ENCODE measurements at places on chromosomes 2 and 18. TPM values are rescaled to one million over a fixed set of nuclear protein-coding genes. Genes with fewer than 3 reads are reported as not detected.
A peak's percentile ranks its signal among the peaks of the same experiment; 100 is the strongest.

DNA sequence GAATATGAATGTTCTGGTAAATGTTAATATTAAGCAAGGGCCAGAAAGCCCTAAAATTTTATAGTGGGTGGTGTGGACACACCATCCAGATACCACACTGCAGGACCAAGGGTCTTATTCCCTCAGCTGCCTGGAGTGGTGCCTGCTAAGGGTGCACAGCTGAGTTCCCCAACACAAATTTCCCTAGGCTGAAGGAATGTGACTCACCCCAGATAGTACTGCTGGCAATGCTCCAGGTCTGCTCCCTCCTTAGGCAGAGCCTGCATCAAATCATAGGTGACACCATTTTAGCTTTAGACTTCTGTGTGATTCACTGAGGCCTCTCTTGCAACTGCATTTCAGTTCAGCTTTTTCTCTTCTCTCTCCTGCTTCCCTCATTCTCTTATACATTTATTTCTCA is 321.1 kb downstream of the SATB2 start:
- no peaks in the 10 kb centered on the region for H3K4me1 ChIP-seq
- no peak for DNase-seq
- no peak overlapping the region for H3K4me3 ChIP-seq
- H3K36me3 ChIP-seq = no peaks in the 10 kb centered on the region

Gene CAVIN2
- total RNA-seq = 93.9 TPM

DNA sequence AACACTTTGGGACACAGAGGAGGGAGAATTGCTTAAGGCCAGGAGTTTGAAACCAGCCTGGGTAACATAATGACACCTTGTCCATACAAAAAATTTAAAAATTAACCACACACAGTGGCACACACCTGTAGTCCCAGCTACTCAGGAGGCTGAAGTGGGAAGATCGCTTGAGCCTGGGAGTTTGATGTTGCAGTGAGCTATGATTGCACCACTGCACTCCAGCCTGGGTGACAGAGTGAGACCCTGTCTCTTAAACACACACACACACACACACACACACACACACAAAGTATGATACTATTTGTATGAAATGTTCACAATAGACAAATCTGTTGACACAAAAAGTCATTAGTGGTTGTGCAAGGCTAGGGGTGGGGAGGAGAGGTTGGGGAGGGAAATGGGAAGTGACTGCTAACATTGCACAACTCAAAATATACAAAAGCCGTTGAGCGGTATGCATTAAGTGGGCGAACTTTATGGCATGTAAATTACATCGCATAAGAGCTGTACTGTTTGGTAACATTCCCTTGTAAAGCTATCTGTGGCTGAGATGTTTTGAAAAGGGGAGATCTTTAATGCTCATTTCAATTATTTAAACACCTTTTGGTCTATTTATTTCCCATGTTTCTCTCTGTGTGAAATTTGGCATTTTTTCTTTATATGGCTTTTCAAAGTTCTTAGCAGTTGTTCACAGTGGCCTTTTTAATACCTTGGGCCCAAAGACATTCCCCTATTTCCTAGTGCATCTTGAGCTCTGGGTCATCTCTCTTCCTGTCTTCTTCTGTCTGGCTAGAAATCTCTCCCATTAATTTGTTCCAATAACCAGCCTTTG is 58.9 kb upstream of the ZNF516 start:
- H3K27ac ChIP-seq = no peak overlapping the region
- H3K27me3 ChIP-seq = peaks cover 14% of the 10 kb centered on the region
- no peak for DNase-seq
- H3K4me3 ChIP-seq = no peak overlapping the region

Gene MAB21L4
- not detected for total RNA-seq

DNA sequence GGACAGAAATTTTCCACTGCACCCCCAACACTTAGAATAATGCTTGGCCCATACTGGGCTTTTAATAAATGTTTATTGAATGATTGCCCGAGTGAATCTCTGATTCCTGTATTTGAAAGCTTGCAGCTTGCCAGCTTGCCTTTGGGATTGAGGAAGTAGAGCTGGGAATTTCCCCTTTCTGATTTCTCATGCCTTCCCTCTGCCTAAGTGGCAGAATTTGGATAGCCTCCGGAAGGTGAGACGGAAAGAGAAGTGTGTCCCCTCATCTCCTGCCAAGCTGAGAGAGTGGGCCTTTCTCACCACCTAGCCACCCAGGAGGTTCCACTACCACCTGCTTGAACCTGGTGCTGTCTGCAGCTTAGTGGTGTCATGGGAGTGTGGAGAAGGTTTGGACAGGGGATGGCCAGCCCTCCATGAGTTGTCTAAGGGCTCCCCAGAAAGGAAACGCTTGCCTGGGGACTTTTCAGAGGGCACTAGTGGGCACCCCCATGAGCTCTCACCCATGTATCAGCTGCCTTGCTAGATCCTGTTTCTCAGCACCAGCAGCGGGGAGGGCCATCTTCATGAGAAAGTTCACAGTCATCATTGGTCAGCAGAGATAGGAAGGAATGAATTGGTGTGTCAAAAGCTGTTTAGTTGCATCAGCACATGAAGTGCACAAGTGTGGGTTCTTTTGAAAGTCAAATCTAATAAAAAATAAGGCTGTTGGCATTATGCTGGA is 8.6 kb upstream of the NCOA1 start:
- DNase-seq = no peak
- no peaks in the 10 kb centered on the region for H3K27me3 ChIP-seq
- H3K4me1 ChIP-seq = no peaks in the 10 kb centered on the region
- no peaks in the 10 kb centered on the region for H3K36me3 ChIP-seq

GRCh38 chr18:13581496-13582177 is 144.7 kb downstream of the FAM210A start:
- no peaks in the 10 kb centered on the region for H3K27me3 ChIP-seq
- H3K4me1 ChIP-seq = peaks cover 55% of the 10 kb centered on the region
- H3K4me3 ChIP-seq = no peak overlapping the region
- no peak overlapping the region for H3K27ac ChIP-seq
- H3K36me3 ChIP-seq = no peaks in the 10 kb centered on the region
- DNase-seq = no peak

DNA sequence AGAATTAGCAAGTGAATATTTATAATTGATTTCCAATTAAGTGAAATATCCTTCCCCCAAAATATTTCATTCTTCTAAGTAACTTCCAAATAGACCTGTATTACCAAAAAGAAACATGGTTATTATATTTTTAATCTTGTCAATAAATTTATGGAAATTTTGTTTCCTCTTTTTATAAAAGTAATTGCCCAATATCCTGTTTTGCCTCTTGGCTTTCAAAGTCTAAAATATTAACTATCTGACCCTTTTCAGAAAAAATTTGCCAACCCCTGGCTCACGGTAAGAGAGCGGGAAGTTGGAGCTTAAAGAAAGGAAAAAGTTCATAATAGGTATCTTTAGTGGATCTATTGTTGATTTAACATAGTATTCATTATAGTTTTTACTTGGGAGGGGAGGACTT is 20.4 kb upstream of the SANBR start:
- no peaks in the 10 kb centered on the region for H3K27me3 ChIP-seq
- H3K27ac ChIP-seq = peak overlapping the region; percentile 70
- peaks cover 57% of the 10 kb centered on the region for H3K4me1 ChIP-seq

GRCh38 chr18:60200558-60200957 is 172.0 kb downstream of the MC4R start:
- no peak for DNase-seq
- no peaks in the 10 kb centered on the region for H3K4me1 ChIP-seq

Gene ANKRD30BL
- total RNA-seq = not detected

Gene CRACDL
- 3.0 TPM for total RNA-seq
